ENCODE measurements at places on chromosomes 2 and 18. TPM values are rescaled to one million over a fixed set of nuclear protein-coding genes. Genes with fewer than 3 reads are reported as not detected.

IGFBP5 gene
- total RNA-seq: not detected

DNA sequence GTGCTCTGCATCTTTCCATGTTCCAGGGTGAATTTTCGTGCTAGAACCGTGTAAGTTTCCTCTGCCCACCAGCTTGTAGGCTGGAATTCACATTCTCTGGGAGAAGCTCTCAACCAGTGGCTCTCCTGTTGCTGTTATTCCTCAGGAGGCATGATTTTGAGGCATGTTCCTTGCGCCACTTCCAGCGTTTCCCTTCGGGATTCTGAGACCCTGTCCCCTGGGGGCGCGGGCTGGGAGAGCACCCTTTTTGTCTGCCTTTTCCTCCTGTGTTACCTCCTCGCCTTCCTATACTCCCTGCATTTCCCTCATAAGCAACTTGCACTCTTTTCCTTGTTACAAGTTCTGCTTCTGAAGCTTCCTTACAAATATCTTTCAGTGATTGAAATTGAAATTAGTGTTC lies 156.4 kb downstream of the PTPRM start:
- no peak overlapping the region for H3K27ac ChIP-seq
- no peaks in the 10 kb centered on the region for H3K36me3 ChIP-seq
- H3K27me3 ChIP-seq: no peaks in the 10 kb centered on the region
- no peaks in the 10 kb centered on the region for H3K4me1 ChIP-seq
- no peak overlapping the region for H3K4me3 ChIP-seq

DNA sequence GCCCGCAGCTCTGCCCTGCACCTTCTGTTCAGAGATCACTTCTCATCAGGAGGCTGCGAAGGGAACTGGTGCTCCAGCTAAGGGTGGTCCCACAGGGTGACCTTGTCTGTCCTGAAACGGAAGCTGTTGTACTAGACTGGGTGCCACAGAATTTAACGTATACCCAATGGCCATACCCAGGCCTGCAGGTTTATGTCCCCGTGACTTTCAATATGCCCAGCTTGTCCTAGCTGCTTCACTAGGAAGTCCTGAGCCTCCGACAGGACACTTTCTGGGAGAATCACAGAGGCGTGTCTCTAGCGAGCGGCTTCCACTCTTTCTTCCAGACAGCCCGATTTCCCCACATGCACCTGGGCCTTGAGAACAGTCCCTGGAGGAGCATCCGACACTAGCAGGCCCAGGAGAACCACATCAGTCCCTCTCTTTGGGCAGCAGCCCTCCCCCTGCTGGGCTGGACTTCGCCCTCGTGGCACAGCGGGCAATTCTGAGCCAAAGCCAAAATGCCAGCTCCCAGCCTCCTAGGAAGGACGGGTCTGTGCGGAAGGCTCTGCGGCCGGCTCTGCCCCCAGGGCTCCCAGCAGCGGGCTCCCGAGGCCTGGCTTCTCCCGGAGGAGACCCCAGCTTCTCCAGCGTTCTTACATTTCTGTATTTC lies 91.9 kb upstream of the OTOS start:
- peaks cover 2% of the 10 kb centered on the region for H3K4me1 ChIP-seq
- H3K27ac ChIP-seq: no peak overlapping the region
- H3K27me3 ChIP-seq: peaks cover 7% of the 10 kb centered on the region
- no peak overlapping the region for H3K4me3 ChIP-seq
- DNase-seq: no peak

KCNF1 gene
- not detected for total RNA-seq

TCF23 gene
- not detected for total RNA-seq

GRCh38 chr2:39521876-39522517 lies 84.9 kb upstream of the MAP4K3 start:
- no peak for DNase-seq
- no peak overlapping the region for H3K27ac ChIP-seq
- no peak overlapping the region for H3K4me3 ChIP-seq
- no peaks in the 10 kb centered on the region for H3K4me1 ChIP-seq

- H3K27ac ChIP-seq: no peak overlapping the region
- no peaks in the 10 kb centered on the region for H3K27me3 ChIP-seq
- H3K4me1 ChIP-seq: peaks cover 15% of the 10 kb centered on the region
- no peak overlapping the region for H3K4me3 ChIP-seq
Observed at GRCh38 chr2:54767921-54768320, 44.5 kb downstream of the EML6 start.

DNA sequence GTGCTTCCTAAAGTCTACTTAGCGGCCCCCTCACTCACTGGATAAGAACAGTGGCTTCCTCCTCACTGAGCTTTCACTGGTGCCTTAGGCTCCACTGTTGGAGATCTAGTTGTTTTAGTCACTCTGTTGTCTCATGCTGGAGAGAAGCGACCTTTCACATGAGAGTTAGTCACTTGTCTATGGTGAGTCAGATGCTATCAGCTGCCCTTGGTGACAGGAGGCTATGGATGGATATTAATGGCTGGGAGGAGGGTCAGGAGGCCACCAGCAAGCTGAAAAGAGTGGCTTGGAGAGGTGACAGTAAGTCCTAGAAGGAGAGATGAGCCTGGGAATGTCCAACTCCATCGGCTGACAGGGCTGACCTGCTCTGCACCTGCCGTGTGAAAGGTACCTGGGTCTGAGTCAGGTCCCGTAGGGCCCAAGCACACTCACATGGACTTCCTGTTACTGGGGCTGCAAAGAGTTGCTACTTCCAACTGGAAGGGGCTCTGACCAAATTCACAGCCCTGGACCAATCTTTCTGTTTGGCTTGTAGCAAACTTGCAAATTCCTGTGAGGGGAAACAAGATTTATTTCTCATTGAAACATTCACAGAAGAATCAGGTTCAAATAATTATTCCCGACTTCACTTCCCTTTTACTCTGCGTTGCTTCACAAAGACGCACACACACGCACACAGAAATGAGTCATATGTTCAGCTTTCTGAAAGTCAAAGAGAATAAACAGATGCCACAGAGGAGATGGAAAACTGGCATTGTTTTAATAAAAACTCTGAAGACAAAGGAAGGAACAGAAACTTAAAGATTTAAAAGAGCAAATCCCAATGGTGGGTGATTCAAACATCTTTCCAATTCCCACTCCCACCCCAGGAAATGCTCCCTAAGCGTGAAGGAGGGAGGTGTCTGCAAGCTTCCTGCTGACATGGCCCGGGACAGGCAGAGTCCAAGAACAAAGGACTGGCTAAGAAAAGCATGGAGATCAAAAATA lies 203.5 kb upstream of the TWIST2 start:
- peaks cover 12% of the 10 kb centered on the region for H3K4me1 ChIP-seq
- no peak overlapping the region for H3K4me3 ChIP-seq
- H3K27ac ChIP-seq: no peak overlapping the region
- DNase-seq: peak; percentile 28

LONRF2 gene
- total RNA-seq: not detected

DNA sequence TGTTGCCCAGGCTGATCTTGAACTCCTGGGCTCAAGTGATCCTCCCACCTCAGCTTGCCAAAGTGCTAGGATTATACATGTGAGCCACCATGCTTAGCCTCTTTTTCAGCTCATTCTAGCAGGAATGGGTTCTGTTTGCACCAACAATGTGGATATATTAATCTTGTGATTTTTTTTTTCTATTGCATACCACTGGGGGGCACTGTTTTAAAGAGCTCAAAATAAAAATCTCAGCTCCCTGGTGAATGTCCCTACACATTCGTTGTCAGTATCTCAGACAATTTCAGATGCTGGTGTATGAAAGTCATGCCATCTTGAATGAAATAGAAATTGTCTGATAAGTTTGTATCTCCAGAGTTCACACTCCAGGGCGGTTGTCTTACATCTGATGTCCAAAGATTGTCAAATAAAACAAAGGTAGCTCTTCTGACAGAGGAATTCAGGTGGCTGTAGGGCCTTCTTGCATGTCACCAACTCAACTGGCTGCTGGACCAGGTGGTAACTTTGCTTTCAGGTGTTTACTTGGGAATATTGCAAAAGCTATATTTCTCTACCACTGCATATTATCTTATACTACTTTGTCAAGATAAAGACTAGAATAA lies 3.1 kb upstream of the MATN3 start:
- no peak overlapping the region for H3K27ac ChIP-seq
- peaks cover 28% of the 10 kb centered on the region for H3K27me3 ChIP-seq
- H3K4me3 ChIP-seq: no peak overlapping the region
- DNase-seq: no peak

RESP18 gene
- total RNA-seq: not detected

GRCh38 chr2:54454548-54455130 lies 1.5 kb upstream of the SPTBN1 start:
- peaks cover 13% of the 10 kb centered on the region for H3K4me1 ChIP-seq
- peaks cover 33% of the 10 kb centered on the region for H3K27me3 ChIP-seq
- no peak overlapping the region for H3K27ac ChIP-seq
- H3K36me3 ChIP-seq: no peaks in the 10 kb centered on the region

- H3K4me1 ChIP-seq: peaks cover 9% of the 10 kb centered on the region
- no peaks in the 10 kb centered on the region for H3K27me3 ChIP-seq
- DNase-seq: no peak
- H3K4me3 ChIP-seq: no peak overlapping the region
Observed at GRCh38 chr2:147712051-147712450, 132.8 kb upstream of the ACVR2A start.

DYNAP gene
- not detected for total RNA-seq

ABCA12 gene
- not detected for total RNA-seq

GRCh38 chr2:239110595-239111048 lies 262.7 kb downstream of the TWIST2 start:
- no peaks in the 10 kb centered on the region for H3K4me1 ChIP-seq
- no peaks in the 10 kb centered on the region for H3K27me3 ChIP-seq
- no peak overlapping the region for H3K27ac ChIP-seq

- no peak overlapping the region for H3K4me3 ChIP-seq
- no peak for DNase-seq
- no peaks in the 10 kb centered on the region for H3K27me3 ChIP-seq
- no peak overlapping the region for H3K27ac ChIP-seq
- no peaks in the 10 kb centered on the region for H3K36me3 ChIP-seq
Observed at GRCh38 chr2:152078662-152079061, 20.2 kb downstream of the CACNB4 start.

DNA sequence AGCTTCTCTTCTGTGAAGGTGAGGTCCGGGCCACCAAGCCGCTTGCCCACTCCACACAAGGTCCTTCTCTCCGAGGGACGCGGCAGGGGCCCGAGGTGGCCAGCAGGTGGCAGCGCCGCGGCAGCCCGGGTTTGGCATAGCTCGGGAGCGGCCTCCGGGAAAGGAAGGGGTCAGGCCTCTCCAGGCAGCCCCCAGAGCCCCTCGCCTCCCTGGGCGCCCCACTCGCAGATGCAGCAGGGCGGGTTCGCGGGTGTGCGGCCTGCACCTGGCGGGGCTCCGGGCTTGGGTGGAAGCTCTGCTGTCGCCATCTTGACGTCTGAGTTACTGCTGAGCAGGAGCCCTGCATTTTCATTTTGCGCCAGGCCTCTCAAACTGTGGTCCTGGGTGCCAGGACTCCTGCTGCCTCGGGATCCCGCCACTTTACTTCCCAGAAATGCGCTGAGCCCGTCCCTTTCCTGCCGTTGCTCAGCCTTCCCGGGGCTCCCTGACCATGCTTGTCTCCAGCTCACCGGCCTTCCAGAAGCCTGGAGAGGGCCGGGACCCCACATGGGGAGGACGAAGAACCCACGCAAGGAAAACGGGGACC lies 18.6 kb upstream of the NCL start:
- H3K4me1 ChIP-seq: peaks cover 13% of the 10 kb centered on the region
- H3K4me3 ChIP-seq: peak overlapping the region; percentile 83
- peak overlapping the region; percentile 89 for H3K27ac ChIP-seq
- peak; percentile 78 for DNase-seq

DNA sequence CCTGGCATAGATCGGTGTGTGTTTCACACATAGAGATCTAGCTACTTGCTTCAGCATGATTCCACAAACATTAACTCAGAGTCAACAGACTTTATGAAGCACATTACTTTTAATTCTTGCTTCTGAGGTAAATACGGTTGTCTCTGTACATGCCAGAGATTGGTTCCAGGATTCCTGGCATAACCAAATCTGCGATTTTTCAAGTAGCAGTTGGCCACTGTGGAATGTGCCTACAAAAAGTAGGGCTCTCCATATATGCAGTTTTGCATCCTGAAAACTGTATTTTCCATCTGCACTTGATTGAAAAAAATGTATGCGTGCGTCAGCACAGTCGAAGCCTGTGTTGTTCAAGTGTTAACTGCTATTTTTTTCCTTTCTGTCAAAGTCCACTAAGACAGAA lies 85.0 kb downstream of the ZAP70 start:
- no peaks in the 10 kb centered on the region for H3K27me3 ChIP-seq
- no peak overlapping the region for H3K27ac ChIP-seq
- H3K36me3 ChIP-seq: peaks cover 11% of the 10 kb centered on the region
- H3K4me3 ChIP-seq: no peak overlapping the region

DNA sequence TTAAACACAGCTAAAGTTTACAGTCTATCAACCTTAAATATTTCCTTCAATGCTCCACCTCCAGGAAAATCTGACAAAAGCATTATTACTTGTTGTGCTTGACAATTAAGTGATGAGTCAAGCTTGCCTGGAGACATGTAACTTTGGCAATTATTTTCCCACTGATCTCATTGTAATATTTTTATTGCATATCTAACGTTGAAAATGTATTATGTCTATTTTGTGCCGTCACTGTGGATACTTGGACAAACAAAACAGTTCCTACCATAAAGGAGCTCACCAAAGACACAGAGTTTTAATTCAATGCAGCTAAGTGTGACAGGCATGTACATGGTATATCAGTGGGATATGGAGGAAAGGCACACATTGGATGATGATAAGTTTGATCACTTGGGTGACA lies 24.7 kb downstream of the RNF103 start:
- peaks cover 8% of the 10 kb centered on the region for H3K36me3 ChIP-seq
- H3K4me3 ChIP-seq: no peak overlapping the region

GRCh38 chr18:75247611-75248421 lies 37.2 kb downstream of the TSHZ1 start:
- H3K27ac ChIP-seq: peak overlapping the region; percentile 93
- no peaks in the 10 kb centered on the region for H3K27me3 ChIP-seq
- H3K36me3 ChIP-seq: peaks cover 2% of the 10 kb centered on the region
- peak overlapping the region; percentile 77 for H3K4me3 ChIP-seq

SLC9A4 gene
- 0.10 TPM for total RNA-seq

NAT8 gene
- total RNA-seq: not detected

LIMS3 gene
- 1.5 TPM for total RNA-seq

DNA sequence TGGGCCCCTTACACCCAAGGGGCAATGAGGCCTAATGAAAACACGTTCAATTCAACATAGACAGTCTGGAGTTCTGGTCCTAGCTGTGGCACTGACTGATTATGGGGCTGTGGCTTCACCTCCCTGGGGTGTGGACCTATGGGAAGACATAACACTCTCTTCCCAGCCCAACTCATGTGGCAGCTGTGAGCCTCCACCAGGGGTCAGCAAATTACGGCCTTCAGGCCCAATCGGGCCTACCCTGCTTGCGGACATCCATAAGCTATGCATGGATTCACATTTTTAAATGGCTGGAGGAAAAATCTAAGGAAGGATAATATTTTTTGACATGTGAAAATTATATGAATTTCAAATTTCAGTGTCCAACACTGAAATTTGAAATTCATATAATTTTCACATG lies 101.3 kb downstream of the LOXHD1 start:
- H3K4me3 ChIP-seq: no peak overlapping the region
- no peaks in the 10 kb centered on the region for H3K4me1 ChIP-seq
- DNase-seq: peak; percentile 16
- H3K36me3 ChIP-seq: no peaks in the 10 kb centered on the region
- H3K27me3 ChIP-seq: no peaks in the 10 kb centered on the region

- H3K4me1 ChIP-seq: no peaks in the 10 kb centered on the region
- no peak overlapping the region for H3K4me3 ChIP-seq
- DNase-seq: no peak
- H3K27me3 ChIP-seq: no peaks in the 10 kb centered on the region
Observed at GRCh38 chr2:193566886-193567285, 1372.2 kb upstream of the TMEFF2 start.

GRCh38 chr18:8799001-8799400 lies 93.6 kb downstream of the MTCL1 start:
- H3K27ac ChIP-seq: no peak overlapping the region
- no peak overlapping the region for H3K4me3 ChIP-seq
- H3K36me3 ChIP-seq: no peaks in the 10 kb centered on the region
- DNase-seq: no peak
- H3K4me1 ChIP-seq: peaks cover 6% of the 10 kb centered on the region

Measured in activated naive CD4-positive, alpha-beta T cell treated with anti-CD3 and anti-CD28 coated beads for 36 hours (primary cell).